Small intestine (tissue), 16 donors: ENCODE measurements at places on chromosomes 3 and 15. TPM values are rescaled to one million over a fixed set of nuclear protein-coding genes. Genes with fewer than 3 reads are reported as not detected.

SGO1 gene
- polyA plus RNA-seq: 1.6 TPM

CD200 gene
- polyA plus RNA-seq: 9.6 TPM

SMAD6 gene
- 0.89 TPM for polyA plus RNA-seq

GRCh38 chr15:34850121-34850520 lies 54.8 kb upstream of the ACTC1 start:
- no peak for DNase-seq

GRCh38 chr3:17969985-17970568 lies 227.6 kb upstream of the TBC1D5 start:
- DNase-seq: no peak

DNA sequence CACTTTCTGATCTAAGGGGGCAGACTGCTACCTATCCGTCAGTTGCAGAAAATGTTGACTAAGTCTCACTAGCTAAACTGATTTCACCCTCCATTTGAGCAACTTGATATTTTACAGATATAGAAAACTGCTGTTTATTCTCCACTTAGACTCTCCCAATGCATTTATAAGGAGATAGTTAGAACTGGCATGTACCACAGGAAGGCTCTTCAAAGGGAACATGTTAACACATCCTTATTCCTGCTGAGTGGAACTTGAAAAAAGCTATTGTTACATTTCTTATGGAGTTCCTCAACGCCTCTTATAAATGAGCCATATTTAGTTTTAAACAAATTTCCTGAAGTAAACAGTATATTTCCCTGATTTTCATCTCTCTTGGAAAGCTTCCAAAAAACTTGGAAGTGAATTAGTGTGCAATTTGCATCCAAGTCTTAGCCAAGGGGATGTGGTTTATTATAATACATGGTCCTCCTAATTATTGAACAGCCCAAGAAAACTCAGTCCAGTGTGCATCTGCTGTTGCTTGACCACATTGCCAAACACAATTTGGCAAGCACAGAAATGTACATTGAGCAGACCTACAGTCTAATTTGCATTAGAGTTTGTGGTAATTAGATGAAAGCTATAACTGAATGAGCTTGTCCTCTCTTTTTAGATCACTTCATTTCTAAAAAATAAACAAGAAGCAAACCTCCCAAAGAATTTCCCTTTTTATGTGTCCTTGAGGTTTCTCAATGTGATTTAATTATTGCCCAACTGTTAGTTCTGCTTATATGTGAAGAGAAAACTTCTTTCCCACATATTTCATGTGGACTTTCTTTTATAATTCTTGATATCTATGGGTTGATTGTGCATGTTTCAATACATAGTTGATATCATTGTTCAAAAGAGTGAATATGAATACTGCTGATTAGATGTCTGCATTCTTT lies 72.6 kb upstream of the DPH6 start:
- no peak for DNase-seq

DNA sequence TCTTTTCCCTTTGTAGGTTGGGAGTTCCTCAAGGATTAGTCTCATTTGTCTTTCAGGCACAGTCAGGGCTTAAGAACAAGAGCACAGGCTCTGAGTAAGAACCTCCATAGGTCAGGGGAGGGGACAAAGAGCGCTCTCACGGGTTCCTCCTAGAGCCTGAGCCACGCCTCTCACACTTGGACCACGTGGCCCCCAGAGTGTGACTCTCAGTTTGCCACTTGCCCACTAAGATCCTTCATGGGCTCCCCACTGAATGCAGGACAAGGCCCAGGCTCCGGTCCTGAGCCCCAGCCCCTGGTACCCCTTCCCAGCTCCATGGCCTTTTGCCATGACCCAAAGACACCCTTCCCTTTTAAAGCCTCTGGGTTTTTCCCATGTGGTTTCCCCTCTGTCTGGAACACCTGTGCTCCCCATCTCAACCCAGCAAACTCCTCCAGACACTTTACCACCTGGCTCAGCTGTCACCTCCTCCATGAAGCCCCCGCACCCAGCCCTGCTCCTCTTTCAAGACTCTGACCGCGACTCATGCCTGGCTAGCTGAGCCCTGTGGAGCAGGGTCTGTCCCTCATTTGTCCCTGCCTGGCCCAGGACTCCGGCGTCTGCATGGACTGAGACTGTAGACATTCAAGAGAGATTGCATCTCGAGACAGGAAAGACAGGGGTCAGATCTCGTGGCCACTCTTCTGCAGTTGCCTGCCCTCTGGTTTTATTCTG lies 32.7 kb downstream of the IQSEC1 start:
- peak; percentile 21 for DNase-seq

- DNase-seq: no peak
Measured at GRCh38 chr15:66934868-66935520, 130.4 kb upstream of the SMAD3 start.

- DNase-seq: no peak
Measured at GRCh38 chr3:128498127-128498626, 5.2 kb upstream of the GATA2 start.

DNA sequence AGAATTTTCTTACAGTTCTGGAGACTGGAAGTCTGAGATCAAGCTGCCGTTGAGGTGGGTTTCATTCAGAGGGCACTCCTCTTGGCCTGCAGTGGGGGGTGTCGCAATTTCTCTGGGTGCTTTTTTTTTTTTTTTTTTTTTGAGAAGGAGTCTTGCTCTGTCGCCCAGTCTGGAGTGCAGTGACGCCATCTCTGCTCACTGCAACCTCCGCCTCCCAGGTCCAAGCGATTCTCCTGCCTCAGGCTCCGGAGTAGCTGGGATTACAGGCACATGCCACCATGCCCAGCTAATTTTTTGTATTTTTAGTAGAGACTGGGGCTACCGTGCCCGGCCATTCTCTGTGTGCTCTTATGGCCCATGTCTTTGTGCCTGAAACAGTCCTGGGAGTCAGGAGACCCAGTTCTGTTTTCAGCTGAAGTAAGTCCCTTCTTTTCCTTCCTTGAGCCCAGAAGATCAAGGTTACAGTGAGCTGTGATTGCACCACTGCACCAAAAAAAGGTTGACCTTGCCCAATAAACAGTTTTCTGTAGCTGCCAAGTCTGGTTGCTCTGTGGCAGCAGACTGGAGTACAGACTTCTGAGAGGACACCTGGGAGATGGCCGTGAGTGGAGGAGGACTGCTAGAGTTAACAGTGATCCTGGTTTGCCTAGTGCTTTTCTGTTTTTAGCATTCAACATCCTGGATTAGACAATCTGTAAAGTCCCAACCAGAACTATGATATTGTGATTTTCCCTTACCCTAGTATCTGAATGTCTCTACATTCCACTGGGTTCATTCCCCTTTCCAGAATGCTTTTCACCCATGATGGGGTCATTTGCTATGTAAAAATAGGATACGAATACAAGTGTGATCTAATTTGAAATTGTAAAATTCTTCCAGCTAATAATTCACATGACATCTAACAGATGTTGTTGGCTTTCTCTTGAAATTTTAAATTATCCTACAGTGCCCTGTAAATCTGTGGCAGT lies 76.6 kb upstream of the RNF7 start:
- no peak for DNase-seq

DNA sequence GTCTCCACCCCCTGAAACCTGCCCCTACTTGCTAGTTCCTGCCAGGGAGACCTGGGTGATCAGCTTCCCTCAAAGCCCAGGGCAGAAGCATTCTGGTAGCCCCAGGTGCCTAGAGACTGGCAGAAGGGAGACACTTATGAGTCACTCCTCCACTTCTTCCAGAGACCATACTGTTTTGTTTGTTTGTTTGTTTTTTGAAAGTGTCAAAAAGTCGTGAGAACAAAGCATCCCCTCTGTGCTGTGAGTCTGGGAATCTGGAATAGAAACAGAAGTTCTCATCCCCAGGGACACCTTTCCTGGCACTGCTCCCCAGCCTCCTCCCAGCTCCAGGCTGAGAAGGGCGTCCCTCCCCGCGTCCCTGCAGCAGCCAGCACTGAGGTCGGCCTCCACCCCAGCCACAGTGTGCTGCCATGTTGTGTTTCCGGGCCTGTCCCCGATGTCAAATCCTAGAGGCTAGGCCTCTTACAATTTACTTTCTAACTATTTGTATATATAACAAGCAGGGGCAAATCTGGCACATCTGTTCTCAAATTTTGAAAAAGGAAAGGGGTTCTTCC lies 573.0 kb downstream of the RBMS3 start:
- no peak for DNase-seq

DNA sequence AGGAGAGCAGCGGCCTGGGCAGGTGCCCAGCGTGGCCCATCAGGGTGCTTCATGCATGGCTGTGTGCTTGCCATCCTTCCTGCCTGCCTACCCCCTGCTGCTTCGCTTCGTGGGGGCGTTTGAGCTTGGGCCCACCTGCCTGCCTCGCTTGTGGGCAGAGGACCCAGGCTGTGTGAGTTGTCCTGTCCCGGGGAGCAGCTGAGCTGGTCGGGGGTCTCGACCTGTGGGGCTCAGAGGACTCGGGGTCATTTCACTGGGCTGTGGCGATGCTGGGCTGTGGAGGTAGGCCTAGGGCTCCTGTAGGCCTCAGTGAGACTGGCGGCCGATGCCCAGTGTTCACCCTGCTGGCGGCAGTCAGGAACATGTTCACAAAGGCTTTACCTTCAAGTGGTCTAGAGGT lies 12.1 kb upstream of the STAB1 start:
- DNase-seq: no peak

- no peak for DNase-seq
Measured at GRCh38 chr3:58151637-58152036, 59.1 kb downstream of the DNASE1L3 start.

DNA sequence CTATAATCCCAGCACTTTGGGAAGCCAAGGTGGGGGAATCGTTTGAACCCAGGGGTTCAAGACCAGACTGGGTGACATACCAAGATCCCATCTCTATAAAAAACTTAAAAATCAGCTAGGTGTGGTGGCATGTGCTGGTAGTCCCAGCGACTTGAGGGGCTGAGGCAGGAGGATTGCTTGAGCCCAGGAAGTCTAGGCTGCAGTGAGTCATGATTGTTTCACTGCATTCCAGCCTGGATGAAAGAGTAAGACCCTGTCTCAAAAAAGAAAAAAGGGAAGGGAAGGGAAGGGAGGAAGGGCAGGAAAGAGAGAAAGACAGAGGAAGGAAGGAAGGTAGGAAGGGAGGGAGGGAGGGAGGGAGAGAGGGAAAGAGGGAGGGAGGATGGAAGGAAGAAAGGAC lies 133.7 kb upstream of the LRRN1 start:
- DNase-seq: no peak

DNA sequence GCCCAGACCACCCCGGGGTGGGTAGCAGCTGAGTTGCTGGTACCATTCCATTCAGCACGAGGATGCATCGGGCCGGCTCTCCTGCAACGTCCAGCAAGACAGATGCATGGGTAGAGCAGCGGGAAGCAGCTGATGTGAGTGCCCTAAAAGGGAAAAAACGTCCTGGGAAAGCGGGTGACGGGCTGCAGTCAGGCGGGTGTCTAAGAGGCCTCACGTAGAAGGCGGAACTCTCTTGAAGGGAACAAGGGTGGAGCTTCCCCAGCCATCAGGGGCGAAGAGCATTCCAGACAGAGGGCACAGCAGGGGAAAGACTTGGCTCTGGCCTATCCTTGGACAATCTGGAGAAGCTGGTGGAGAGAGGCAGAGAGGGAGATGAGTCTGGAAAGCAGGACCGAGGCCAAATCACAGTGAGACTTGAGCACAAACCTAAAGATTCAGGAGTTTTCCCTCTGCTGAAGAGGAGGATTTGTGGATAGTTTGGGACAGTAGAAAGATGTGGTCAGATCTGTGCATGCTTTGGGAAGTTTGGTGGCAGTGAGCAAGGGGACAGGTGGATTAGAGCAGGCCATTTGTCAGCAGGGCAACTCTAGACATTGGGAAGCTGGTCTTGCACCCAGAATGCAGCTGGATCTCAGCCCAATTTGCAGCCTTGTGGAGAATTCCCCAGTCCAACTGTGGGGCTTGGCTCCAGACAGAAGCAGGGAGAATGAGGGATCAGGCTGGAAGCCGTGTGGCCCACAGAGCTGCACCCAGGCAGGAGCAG lies 70.7 kb downstream of the SEMA5B start:
- DNase-seq: no peak

DNA sequence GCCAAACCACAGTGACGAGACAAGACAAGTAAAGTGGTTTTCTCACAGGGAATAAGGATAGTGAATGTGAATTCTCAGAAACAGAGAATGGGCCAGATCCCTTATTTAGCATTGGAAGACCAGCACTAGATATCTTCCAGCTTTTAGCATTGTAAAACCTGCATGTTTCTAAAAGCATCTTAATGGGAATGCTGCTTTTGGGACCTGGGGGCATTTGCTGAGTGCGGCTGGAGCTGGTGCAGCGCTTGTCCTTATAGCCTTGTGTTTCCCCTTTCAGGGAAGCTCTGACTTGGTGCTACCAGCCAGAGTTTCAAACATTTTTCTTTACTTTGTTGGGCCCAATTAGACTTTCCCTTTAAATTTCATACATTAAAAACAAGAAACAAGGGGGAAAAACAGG lies 52.9 kb downstream of the CLSTN2 start:
- no peak for DNase-seq

DNA sequence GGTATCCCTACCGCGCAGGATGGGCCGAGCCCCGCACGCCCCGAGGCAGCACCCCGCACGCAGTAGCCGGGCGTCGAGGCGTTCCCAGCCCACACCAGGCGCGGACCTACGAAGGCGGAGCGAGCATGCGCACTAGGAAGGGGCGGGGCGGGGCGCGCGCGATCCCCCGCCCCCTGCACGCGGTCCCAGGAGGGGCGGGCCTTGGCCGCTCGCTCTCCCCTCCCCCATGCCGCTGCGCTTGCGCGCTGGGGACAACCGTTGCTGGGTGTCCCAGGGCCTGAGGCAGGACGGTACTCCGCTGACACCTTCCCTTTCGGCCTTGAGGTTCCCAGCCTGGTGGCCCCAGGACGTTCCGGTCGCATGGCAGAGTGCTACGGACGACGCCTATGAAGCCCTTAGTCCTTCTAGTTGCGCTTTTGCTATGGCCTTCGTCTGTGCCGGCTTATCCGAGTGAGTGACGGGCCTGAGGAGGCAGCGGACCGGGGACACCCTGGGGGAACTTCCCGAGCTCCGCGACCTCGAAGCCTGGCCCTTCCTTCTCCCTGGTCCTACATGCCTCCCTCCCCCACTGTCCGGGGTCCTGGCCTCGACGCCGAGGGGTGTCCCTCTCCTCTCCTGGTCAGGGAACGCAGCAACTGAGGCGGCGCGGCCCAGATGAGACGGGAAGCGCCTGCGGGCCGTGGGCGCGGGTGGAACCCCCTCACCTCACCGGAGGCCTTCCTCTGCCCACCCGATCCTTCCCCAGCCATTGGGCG lies at the start of gene SPESP1:
Gene SPESP1 (plus strand): TSS at position 258 of the 755 bp plus-strand sequence. CDS start 129 bp downstream, at position 387.
- peak; percentile 11 for DNase-seq

DNA sequence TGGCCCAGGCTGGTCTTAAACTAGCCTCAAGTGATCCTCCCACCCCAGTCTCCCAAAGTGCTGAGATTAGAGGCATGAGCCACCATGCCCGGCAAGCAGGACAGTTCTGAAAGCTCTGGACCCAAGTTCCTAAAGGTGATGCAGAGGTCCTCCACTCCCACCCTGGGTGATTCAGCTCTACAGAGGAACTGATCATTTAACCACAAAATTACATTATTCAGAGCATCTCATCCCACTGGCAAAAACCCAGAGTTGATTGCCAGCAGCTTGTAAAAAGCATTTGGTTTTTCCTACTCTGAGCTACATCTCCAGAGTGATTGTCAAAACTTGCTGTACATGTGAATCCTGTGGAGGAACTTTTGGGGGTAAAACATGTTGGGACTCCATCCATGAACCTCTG lies 60.2 kb downstream of the SLTM start:
- DNase-seq: no peak

- peak; percentile 34 for DNase-seq
Measured at GRCh38 chr3:178419071-178419470, 117.2 kb upstream of the KCNMB2 start.
